NCI-H187 treated with DMSO at 0.1 percent for 48 hours (cell line): ENCODE measurements at places on chromosomes 1 and 21.

- DNase-seq = no peak
These were observed 65.1 kb downstream of the MSH4 start for GRCh38 chr1:75861831-75862230.

GRCh38 chr1:78223417-78224215, 177.8 kb downstream of the GIPC2 start:
- DNase-seq = no peak

DNA sequence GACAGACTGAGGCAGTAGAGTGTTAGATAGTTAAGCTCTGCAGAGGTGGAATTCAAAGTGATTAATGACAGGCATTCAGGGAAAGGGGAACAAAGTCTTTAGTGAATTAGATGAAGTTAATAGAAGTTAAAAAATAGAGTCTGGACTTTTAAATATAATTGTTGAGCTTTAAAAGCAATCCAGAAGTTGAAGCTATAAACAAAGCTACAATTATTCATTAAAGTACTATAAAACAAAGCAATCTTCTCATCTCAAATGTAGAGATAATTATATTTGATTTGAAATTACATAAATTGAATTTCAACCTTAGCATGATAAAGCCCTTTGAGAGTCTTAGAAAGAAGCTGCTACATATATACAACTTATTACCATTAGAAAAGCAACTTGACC, 710.6 kb downstream of the MRPL39 start:
- no peak for DNase-seq

- no peak for DNase-seq
These were observed 310.1 kb downstream of the BRINP2 start for GRCh38 chr1:177480741-177481305.

DNA sequence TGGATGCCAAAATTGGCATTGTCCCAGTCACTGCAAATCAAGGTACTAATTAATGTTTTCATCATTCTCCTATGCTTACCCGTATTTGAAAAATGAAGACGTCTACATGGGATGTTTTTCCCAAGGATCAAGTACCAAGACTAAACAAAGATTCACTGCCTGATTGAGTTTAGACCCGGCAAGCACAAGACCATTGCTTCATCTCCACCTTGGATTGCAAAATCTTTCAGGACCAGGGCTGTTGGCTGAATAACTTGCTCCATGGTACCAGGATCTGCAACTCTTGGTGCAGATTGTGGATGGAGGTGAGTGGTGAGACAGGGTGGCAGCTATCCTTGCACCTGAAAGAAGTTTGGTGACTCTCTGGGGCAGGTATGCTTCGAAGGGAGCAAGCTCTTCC, 122.5 kb upstream of the ETS2 start:
- no peak for DNase-seq

GRCh38 chr1:232936941-232937340, 13.5 kb upstream of the NTPCR start:
- no peak for DNase-seq

- DNase-seq = no peak
These were observed 38.7 kb downstream of the AZIN2 start for GRCh38 chr1:33119532-33120217.

- DNase-seq = no peak
These were observed 84.3 kb downstream of the PTGS2 start for GRCh38 chr1:186595969-186596368.

DNA sequence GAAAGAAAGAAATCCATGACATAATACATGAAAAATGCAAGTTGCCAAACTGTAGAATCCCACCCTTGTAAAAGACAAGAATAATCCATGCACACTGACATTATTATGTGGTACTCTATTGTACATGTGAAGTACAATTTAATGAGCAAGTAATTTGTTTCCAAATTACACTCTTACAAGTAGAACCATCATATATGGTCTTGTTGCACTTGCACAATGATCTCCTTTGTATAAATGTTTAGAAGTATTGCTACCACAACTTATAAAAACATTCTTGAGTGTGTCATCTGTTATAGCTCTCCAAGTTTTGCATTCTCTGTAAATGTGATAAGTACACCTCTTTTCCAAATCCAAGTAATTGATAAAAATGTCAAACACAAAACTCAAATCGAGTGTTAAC, 29.1 kb upstream of the ZNF281 start:
- no peak for DNase-seq

DNA sequence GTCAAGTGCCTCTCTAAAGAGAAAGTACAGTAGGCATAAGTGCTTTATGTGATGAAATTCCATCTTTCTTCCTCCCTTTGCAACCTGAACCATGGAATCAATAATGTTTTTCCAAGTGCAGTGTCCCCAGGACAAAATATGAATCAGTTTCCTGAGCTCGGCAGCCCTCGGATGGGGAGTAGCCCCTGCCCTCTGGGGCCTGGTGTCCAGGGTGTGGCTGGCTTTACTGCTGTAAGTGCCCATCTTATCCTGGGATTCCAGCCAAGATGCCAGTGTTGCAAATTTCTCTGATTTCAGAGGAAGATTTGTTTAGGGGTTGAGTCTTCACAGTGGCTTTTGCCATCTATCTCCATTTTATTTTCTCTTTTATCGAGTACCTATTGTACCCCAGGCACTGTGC, 40.5 kb upstream of the SRP9 start:
- no peak for DNase-seq
